ENCODE measurements at places on chromosomes 3 and 15.
A peak's percentile ranks its signal among the peaks of the same experiment; 100 is the strongest.

DNA sequence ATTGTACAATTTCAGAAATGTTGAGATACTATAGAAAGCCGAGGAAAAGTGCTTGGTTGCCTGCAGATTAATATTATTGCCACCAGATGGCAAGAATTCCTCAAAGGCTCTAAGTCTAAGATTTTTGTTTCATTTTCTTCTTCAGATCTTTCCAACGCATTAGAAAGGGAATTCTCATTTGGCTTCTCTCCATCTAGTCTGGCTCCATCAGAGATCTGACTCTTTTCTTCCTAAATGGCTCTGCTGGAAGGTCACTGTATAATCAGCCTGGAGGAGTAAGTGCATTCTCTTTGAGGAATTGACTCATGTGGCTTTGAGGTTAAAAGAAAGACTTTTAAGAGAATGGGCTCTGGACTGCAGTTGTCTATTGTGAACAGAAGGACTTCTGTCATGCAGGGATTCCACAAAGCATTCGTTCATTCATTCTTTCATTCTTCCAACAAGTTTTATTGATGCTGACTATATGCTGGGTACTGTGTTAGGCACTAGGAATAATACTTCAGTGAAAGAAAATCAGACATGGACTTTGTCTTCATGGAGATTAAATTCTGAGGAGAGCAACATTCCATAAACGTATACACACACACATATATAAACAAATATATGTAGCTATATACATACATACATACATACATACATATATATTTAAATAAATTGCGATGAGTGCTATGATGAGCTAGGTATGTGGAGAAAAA is 55.3 kb downstream of the SLC28A2 start:
- DNase-seq: no peak

- no peak for DNase-seq
These were observed 59.5 kb upstream of the SLC6A1 start for GRCh38 chr3:10933021-10933420.

- no peak for DNase-seq
These were observed 416.0 kb downstream of the OCA2 start for GRCh38 chr15:27683121-27683520.

DNA sequence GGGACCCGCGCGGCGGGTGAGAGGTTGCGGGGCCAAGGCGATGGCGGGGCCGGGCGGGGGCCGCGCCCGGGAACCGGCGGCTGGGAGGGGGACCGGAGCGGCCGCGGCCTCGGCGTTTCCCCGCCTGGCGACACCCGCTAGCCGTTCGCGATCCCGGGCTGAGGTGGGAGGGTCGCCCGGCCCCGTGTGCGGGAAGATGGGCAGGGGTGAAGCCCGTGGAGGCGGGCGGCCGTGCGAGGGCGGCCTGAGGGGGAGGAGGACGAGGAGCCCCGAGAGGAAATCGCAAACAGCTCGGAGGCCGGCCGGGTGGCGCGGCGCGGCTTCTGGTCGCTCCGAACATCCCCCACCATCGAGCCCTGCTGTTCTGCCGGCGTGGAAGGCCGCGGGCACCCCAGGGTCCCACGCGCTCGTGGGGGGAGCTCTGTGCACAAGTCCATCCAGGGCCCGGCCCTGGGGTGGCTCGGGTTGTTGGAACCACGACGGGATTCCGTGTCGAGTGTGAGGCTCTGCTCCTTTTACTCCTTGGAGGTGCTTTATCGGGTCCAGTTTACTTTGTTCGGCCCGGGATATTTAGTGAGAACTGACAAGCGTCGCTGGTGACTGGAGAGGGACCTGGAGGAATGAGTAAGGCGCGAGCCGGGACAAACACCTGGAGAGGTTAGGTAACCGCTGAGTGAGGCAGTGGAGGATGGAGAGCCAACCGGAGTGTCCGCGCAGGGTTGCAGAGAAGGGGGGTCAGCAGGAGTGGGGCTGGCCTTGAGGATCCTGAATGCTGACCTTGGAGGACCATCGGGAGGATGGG is 728 bp downstream of the CRTC3 start:
- DNase-seq: no peak

- DNase-seq: peak; percentile 33
These were observed 923 bp downstream of the SIAH2 start for GRCh38 chr3:150761831-150762661.

Measured in NCI-H774 (cell line).